ENCODE measurements at places on chromosomes 16 and 17. TPM values are rescaled to one million over a fixed set of nuclear protein-coding genes. Genes with fewer than 3 reads are reported as not detected.
A peak's percentile ranks its signal among the peaks of the same experiment; 100 is the strongest.

- ATAC-seq: no peak
Observed at GRCh38 chr17:44971776-44972483, 3.8 kb upstream of the C1QL1 start.

Gene SLC22A31
- not detected for total RNA-seq

DNA sequence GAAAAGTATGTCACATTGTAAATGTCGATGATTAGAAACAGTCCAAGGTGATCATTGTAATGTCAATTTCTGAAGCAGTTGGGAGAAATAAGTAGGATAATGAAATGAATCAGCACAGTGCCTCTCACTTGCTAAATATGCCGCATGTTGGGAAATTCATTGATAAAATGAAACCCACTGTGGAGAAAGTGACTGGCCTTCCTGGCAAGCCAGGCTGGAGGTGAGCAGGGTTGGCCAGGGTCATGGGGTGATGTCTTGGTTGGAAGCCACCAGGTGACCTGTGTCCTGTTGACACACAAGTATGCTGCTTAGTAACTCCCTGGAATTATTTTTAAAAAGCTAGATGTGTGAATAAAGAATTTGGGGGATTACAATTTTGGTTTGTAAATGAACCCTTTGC, 14.9 kb upstream of the WNT9B start:
- ATAC-seq: no peak

Gene RAD51C
- total RNA-seq: 21.8 TPM

GRCh38 chr16:47995354-47995753, 160.4 kb downstream of the ABCC12 start:
- no peak for ATAC-seq

DNA sequence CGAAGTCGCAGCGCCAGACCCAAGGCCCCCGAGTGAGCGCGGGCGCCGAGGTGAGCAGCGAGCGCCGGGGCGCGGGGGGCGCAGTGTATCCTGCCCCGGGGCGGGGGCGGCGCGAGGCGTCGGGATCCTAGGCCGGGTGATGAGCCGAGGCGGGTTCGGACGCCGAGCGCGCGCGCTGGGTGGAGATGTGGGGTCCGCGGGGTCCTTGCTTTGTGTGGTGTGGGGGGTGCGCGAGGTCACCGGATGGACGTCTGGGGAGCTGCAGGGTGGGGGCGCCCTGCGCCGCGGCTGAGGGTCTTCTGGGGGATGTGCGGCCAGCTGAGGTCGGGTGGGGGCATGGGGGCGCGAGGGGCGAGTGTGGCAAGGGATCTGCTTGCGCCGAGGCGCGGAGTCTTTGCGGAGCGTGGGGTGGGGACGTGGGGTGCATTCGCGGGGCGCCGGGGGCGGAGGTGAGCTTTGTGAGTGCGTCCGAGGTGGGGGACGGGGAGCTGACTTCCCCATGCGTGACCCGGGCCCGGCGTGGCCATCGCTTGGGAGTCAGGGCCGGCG, 560 bp downstream of the RAI1 start:
- ATAC-seq: peak; percentile 12

Gene AIPL1
- not detected for total RNA-seq

GRCh38 chr17:5819396-5819795, 235.1 kb upstream of the NLRP1 start:
- ATAC-seq: no peak

GRCh38 chr16:19751478-19752385, 33.7 kb downstream of the IQCK start:
- no peak for ATAC-seq

GRCh38 chr17:43135454-43135819, 10.3 kb upstream of the BRCA1 start:
- no peak for ATAC-seq

Gene METTL16
- total RNA-seq: 56.1 TPM

GRCh38 chr17:28763137-28763799, 19.5 kb downstream of the TRAF4 start:
- peak; percentile 18 for ATAC-seq

Gene SNAI3
- total RNA-seq: 0.39 TPM

DNA sequence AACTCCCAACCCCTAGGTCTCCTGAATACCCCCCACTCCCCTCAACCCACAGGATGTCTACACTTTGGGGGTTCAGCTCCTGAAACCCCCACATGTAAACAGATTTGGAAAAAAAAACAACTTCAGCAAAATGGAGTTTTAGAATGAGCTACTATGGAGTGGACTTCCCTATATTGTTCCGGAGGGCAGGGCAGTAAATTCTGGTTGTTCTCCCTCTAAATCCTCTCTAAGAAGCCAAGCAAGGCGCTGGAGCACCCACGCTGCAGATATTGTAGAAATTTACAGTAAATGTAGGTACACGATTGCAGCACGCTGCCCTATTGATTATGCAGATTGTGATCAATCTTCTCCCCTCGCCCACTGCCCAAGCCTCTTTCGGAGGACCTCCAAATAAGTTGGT, 8.5 kb upstream of the ZFHX3 start:
- ATAC-seq: no peak

DNA sequence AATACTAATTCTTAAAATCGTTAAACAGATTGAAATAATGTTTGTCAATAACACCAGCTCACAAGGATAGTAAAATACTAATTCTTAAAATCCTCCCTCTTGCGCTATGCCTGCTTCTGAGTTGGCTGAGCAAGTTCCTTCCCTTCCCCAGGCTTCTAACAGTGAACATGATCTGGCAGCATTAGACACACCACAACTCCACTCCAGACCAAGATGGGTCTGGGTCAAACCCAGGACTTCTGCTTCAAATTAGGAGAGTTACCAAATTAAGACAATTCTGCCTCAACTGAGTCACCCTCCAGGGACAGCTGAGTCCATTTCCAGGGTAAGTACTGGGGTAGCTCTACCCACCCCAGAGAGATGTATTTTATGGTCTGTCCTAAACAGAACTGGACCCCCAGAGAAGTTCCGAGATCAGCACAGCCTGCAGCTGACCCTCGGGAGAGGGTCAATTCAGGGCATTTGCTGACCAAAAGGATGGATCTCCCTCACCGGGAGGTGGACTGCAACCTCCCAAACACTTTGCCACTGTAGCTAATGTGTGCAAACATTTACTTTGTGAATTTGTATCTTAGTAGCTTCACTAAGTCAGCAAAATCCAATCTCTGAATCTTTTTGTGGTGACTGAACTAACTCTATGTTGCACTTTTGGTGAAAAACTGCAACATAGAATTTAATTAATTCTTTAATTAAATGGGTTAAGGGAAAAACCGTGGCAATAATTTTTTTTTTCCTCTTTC, 48.8 kb downstream of the ADCY9 start:
- no peak for ATAC-seq

DNA sequence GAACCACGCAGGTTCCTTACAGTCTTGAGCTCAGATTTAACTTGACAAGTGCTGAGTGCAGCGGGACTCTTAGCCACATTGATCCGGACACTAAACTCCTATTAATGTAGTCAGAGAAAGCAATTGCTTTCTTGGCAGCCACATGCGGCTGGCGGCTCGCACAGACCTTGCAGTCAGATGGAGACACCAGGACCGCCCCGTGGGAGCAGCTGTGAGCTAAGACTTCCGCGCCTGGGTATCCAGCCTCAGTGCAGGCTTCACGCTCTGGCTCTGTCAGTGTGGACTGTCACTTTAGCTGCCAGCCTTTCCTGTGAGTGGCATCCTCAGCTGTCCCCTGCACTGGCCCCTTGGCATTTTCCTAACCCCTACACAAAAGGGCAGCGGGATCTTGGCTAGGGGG, 80.9 kb upstream of the NLRP1 start:
- no peak for ATAC-seq
